ENCODE measurements at places on chromosomes 4 and X. TPM values are rescaled to one million over a fixed set of nuclear protein-coding genes. Genes with fewer than 3 reads are reported as not detected.

ZAR1 gene
- not detected for total RNA-seq

USP26 gene
- total RNA-seq, result not detected

PLP1 gene
- 3.3 TPM for total RNA-seq

GDPD2 gene
- not detected for total RNA-seq

CCDC110 gene
- 0.79 TPM for total RNA-seq

PDGFC gene
- total RNA-seq, result 20.5 TPM

TCEAL7 gene
- total RNA-seq, result 5.8 TPM

SUPT20HL1 gene
- total RNA-seq, result not detected

DNA sequence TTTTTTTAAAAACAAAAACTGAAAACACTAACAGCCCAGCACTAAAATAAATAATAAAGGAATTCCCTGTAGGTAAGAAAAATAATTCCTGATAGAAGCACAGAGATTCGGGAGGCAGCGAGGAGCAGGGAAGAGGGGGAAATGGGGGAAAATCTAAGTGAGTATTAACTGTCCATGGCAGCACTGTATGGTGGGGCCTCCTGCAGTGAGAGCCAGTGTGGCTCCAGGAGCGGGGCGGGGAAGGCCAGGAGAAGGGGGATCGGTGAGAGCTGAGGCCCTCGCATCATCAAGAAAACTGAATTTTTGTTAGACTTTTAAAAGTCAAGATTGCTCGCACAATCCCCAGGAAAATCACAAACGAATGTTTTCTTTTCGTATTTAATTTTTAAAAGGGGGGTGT, 14.1 kb downstream of the RNF212 start:
- no peak for DNase-seq

DNA sequence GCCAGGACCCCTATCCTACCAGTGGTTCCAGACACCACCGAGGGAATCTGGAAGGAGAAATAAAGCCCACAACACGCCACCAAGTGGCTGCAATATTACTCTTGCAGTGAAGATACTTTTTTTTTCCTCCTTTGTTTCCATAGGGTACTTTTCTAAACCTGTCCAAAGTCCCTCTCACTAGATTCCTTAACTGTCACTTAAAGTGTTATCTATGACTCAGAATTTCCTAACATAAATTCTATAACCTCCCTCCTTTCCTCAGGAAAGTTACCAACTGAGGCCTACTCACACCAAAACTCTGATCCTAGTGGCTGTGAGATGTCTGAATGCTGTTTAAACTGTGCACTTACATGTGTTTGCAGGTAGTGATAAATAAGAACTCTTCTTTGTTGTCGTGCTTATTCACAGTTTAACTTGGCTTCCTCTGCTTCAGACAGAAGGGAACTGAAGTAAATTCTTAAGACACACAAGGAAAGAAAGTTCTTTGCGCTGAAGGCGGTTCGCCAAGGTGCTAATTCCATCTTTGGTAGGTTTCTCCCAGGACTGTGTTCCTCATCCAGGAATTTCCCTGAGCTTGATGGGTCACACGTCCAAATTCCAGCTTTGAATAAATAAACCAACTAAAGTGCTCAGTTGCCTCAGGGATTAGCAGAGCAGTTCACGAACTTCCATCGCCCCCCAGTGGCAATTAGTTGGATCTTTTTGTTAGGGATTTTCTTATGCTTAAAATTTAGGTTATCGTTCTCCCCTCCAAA, 10.7 kb upstream of the HCCS start:
- DNase-seq, result no peak

DNA sequence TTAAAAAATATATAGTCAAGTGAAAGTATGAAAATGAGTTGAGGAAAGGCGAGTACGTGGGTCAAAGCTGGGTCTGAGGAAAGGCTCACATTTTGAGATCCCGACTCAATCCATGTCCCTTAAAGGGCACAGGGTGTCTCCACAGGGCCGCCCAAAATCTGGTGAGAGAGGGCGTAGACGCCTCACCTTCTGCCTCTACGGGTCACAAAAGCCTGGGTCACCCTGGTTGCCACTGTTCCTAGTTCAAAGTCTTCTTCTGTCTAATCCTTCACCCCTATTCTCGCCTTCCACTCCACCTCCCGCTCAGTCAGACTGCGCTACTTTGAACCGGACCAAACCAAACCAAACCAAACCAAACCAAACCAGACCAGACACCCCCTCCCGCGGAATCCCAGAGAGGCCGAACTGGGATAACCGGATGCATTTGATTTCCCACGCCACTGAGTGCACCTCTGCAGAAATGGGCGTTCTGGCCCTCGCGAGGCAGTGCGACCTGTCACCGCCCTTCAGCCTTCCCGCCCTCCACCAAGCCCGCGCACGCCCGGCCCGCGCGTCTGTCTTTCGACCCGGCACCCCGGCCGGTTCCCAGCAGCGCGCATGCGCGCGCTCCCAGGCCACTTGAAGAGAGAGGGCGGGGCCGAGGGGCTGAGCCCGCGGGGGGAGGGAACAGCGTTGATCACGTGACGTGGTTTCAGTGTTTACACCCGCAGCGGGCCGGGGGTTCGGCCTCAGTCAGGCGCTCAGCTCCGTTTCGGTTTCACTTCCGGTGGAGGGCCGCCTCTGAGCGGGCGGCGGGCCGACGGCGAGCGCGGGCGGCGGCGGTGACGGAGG, at the start of gene FMR1:
FMR1 (plus strand) TSS at position 728 of the 831 bp plus-strand sequence. CDS start 261 bp downstream, outside the sequence.
- peak; percentile 96 for DNase-seq

DNA sequence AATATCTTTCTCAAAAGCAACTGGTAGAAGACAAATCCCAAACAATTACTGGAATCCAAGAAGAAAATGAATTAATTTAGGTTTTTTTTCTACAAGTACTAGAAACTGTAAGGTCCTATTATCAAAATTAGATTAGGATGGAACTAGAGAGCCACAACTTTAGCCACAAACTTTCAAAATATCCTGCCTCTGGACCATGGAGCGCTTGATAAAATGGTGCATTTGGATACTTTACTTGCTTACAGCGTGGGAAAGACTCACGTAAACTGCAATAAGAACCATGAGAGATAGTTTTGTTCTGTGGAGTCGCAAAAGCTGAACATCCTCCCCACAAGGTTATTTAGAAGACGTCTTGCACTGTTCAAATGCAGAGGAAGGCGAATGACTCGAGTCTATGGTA, at the start of gene DCAF8L2:
DCAF8L2 (plus strand) TSS at position 301 of the 400 bp plus-strand sequence. CDS start 156,552 bp downstream, outside the sequence.
- DNase-seq, result no peak

DNA sequence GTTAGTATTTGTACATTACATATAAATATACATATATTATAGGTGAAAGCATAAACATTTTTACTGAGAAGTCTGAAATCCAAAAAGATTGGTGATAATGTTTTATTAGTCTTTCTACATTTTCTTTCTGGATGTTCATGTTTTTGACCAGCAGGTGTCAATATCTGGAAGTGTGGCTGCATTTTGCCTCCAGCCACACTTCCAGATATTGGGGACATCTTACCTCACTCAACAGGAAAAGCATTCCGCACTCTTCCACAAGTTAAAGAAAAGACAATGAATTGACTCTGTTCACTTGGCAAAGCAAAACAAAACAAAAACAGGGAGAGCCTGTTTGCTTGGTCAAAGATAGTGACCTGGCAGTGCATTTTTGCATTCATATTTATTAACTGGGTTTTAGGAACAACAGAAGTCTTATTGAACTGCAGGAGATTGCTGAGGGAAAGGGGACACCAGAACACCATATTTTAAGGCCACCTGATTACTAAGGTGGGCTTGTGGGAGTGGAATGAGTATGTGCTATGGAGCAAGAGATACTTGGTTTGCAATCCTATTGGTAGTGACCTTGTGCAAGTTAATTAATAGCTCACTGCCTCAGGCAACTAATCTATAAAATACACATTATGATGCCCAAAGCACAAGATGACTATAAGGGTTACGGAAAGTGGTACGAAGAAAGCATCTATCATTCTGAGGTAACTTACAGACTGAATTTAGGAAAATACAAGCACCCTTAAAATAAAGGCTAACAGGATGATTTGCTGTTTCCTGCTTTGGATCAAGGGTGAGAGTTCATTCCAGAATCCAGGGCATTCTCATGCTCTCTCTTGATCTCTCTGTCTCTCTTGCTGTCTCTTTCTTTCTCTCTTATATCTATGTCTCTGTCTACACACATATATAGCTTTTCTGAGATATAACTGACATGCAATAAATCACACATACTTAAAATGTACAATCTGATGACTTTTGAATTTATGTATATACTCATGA, 389.9 kb upstream of the EMCN start:
- no peak for DNase-seq

- no peak for DNase-seq
Measured at GRCh38 chr4:38072578-38072977, 112.4 kb downstream of the PTTG2 start.

DNA sequence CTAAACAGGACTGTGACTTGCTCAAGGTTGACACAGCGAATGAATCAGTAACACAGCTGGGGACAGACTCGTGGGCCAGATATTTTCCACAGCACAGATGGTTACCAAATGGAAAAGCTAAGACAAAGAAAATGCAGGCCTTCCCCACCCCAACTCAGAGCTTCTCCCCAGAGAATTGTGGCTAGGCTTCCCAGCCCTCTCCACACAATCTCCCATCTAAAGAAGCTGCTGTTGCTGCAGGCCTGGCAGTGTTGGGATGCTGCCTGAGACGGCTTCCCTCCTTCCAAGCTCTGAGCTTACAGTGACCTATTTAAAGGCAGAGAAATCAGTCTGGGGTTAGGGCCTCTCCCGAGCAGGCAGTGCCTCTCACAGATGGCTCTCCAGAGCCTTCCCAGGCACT, 46.5 kb upstream of the PGRMC1 start:
- DNase-seq, result peak; percentile 49

DNA sequence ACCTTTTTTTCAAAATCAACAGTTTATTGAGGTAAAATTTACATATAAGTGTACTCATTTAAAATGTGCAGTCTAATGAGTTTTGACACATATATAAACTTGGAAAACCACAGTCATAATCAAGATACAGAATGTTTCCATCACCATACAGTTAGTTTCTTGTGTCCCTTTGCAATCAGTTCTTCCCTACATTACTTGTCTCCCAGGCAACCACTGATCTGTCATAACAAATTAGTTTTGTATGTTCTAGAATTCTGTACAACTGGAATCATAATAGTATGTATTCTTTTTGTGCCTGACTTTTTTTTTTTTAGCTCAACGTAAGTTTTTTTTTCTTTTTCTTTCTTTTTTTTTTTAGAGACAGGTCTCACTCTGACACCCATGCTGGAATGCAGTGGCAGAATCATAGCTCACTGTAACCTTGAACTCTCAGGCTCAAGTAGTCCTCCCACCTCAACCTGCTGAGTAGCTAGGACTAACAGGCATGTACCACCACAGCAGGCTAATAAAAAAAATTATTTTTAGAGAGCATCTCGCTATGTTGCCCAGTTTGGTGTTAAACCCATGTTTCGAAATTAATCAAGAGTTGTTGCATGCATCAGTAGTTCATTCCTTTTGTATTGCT, 26.9 kb downstream of the ARFIP1 start:
- no peak for DNase-seq

DNA sequence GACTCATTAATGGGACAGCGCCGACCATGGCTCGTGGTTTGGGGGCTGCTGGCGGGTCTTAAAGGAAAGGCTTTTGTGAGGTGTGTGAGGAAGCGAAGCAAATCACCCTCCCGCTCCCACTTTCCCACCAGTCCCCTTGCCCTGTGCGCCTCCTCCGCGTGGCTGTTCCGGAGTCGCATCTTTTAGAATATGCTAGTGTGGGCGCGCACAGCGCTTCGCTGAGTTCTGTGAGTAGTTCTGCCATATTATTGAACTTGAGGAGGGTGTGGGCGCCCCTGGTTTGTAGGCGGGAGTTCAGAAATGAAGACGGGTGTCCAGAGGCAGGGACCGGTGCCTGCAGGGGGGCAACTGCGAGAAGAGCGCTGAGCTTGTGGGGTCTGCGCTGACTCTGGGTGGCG, 49.1 kb downstream of the ZNF141 start:
- no peak for DNase-seq

GRCh38 chrX:100593126-100593525, 8.4 kb downstream of the TNMD start:
- DNase-seq, result no peak

DNA sequence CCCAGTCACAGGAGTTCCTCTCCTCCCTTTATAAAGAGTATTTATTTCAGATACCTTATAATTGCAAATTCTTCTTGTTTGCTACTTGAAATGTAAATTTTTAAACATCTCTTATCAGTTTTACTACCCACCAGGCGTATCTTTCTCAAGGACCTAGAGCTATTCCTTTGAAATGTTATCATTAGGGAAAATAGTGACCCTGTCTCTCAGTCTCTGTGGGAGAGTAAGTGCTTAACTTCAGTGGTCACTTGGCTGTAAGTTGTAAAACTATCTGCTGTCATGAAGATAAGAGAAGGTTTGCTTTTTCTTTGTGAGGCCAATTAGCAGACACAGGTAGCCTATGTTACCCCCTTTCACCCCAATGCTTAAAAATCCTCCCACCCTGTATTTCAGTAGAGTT, 241.6 kb downstream of the TACR3 start:
- DNase-seq, result no peak

GRCh38 chrX:139187738-139188137, 342.8 kb upstream of the F9 start:
- DNase-seq, result no peak

DNA sequence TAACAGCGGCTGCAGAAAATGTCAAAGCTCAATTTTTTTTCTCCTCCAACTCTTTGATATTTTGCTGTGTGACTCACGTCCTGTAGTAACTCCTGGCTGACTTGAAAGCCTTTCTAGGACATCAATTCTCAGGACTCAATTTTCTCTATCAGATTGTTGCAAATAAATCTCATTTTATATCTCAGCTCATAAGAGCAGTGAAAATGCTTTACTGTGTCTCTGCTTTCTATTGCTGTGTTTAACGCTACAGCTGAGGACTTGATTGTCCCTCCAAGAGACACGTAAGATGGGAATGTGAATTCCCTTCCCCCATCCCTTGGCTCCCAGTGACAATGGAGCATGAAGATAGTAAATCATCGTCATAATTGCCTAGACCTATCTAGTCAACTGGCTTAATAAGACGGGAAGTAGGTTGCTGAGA, 20.5 kb upstream of the CBR4 start:
- no peak for DNase-seq

DNA sequence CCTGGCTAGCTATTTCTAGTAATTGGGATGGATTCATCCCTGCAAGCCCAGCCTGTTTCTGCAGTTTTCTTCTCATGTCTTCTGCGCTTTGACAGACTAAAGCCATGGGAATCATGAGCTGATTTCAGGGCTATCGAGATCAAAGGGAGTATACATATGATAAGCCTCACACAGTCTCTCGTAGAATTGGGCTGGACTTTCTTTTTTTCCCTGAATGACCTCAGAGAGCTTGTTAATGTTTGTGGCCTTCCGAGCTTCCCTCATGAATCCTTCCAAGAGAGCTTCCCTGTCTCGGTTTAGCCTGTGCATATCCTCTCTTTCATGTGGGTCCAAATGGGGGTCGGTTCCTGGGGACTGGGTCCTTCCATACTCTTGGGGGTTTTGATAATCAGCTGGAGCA, 130.3 kb downstream of the ADRA2C start:
- no peak for DNase-seq

- DNase-seq, result no peak
Measured at GRCh38 chr4:128225148-128225547, 62.5 kb downstream of the PGRMC2 start.

DNA sequence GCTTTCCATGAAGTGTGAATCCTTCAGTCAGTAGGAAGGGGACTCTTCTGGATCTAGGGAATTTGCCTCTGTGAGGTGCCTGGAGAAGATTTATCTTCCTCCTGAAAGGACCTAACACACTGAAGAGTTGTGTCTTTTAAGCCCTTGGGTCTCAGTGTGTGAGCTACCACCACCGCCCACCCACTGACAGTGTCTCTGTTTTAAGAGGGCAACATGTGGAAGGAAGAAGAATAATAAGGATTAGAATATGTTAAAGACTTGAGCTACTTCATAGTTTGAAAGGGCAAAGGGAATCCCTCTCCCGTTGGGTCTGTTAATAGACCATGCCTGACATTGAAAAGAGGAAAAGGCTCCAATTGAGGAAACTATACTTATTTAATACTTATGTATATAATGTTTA, 64.3 kb upstream of the TLR2 start:
- no peak for DNase-seq
